ENCODE measurements at places on chromosomes 2 and 18.

DNA sequence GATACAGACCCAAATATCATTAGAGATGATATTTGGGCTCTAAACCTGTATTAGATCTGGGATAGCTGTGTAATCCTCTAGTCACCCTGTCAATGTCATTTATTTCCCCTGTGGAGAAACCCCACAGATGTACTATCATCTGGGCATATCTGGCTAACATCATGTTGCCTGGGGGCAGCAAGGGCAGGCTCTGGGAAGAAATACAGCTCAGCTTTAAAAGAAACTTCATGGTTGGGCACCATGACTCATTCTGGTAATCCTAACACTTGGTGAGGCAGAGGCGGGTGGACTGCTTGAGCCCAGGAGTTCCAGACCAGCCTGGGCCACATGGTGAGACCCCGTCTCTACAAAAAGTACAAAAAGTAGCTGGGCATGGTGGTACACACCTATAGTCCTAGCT lies 282.5 kb downstream of the SLC8A1 start:
- no peak for DNase-seq

DNA sequence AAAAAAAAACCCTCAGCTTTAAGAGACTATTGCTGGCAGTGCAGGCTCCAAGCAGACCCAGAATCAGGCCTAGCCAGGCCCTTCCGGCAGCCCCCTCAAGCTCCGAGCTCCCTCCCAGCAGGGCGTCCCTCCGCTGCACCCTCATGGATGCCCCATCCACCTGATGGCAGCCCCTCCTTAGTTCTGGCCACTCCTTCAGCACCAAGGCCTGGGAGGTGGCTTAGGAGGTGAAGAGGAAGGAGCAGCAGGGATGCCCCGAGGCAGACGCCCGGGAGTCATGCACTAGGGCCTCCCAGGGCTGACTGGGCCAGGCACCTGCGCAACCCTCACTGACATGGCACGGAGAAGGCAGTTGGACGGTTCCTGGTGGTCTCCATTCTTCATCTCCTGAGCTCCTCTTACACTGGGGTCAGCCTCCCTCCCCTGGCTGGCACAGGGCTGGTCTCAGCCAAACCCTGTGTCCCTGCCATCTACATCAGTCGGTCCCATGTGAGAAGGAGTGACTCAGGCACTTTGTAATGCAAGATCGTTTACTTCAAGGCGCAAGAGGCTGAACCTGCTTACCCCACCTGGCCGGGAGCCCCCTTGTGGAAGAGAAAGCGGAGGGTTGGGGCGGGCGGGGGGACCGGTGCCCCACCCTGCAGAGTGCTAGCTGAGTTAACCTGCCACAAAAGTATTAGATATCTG lies 53.5 kb upstream of the ID2 start:
- DNase-seq, result no peak

DNA sequence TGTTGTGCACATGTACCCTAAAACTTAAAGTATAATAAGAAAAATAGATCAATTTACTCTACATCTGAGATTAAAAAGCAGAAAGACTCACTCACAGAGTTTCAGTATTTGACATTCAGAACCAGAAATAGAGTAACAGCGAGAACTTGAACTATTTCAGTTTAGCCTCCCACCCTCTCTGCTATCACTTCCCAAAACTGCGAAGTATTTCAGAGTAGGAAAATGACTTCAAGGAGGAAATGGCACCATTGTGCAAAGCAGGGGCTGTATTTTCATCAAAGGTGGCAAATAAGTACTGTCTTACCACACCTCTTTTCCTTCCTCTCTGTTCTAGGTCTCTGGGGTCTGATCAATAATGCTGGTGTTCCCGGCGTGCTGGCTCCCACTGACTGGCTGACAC lies 13.6 kb downstream of the DHRS9 start:
- no peak for DNase-seq

- DNase-seq, result no peak
These were observed 28.6 kb upstream of the TRIB2 start for GRCh38 chr2:12688091-12688490.

DNA sequence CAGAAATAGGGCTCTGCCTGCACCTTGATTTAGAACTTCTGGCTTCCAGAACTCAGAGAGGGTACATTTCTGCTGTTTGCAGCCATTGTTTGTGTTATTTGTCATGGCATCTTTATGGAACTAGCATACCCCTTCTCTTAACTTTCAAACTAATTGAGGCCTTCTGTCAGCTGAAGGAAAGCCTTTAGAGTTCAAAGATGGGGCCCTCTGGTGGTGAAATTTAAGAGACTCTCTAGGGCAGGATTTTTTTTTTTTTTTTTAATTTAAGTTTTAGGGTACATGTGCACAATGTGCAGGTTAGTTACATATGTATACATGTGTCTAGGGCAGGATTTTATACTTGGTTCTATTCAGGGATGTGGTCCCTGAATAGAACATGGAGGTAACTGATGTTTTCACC lies 260.6 kb upstream of the LINC00305 start:
- DNase-seq, result no peak
